Ammon's horn (tissue), 1 donor: ENCODE measurements at places on chromosomes 5 and 9.

GRCh38 chr5:78858364-78858763 lies 126.7 kb downstream of the ARSB start:
- no peak for DNase-seq

GRCh38 chr9:118532592-118532991 lies 828.4 kb downstream of the TLR4 start:
- no peak for DNase-seq

- no peak for DNase-seq
These were observed 15.9 kb upstream of the SEMA4D start for GRCh38 chr9:89513837-89514236.

DNA sequence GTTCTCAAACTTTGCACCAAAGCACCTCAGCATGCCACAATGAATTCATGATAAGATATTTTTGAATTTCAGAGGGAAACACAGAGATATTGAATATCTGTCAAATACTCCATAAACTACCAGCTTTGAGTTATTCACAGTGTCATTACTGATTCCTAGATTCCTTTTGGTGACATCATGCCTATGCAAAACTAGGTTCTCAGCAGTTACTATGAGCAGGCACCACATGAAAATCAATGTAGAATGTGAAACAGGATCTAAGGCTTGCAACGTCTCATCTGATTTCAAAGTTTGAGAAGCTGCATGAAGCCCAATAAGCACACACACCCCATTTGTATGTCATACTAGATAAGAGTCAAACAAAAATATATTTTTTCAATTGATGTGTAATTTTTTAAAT lies 426.5 kb downstream of the NR2F1-AS1 start:
- DNase-seq: no peak

DNA sequence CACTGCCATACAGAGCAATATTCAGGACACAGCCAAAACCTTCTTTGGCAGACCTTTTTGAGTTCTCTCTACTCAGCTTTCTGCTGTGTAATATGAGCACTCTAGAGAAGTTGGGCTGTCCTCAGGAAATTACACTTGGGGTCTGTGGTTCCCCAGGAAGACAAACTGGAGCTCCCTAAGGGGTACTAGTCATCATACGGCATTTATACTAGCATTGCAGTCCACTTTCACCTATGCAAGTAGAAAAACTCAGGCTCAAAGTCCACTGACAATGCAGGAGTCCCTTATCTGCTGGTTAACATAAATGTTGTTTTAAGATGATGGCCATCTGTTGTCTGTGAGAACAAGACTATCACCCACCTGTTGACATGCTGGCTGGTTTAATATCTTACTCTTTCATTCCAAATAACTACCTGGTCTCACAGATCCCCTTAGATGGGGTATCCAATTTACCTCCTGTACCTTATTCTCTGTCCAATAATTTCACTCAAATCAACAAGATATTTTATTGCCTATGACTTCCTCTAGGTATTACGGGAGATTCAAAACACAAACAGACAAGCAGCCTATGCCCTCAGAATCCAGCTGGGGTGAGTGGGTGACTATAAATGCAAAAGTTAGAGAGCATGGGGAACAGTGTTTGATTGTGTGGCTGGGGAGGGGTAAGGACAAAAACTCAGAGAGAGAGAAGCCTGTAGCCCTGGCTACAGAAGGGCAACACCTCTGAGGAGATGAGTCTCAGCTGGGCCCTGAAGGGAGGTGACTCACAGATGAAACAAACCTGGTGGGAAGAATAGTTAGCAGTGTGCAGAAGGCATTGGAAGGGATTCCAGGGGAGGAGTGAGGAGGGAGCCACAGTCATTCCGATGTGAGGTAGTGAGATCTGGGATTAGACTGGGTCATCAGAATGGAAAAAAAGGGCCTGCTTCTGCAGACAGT lies 10.2 kb downstream of the DOCK8 start:
- no peak for DNase-seq

GRCh38 chr5:159210846-159211245 lies 1.5 kb upstream of the RNF145 start:
- DNase-seq: no peak

- peak; percentile 23 for DNase-seq
These were observed 482.9 kb downstream of the TMEM38B start for GRCh38 chr9:106177216-106177615.

GRCh38 chr9:29751226-29751625 lies 2177.9 kb upstream of the C9orf72 start:
- no peak for DNase-seq

DNA sequence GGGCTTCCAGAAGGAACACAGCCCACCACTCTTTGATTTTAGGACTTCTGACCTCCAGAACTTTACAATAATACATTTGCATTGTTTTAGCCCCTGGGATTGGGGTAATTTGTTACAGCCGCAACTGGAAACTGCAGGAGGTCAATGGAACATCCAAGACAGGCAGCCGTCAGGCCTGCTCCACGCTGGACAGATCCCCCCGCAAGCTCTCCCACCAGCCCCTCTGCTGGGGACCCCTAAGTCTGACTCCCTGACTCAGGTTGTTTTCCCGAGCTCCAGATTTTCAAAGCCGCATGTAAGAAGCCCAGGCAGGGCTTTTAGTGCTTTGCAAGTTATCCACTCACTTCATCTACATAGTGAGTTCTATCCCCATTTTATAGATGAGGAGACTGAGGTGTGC lies 127.6 kb downstream of the PAX5 start:
- DNase-seq: no peak

- DNase-seq: no peak
These were observed at the start of gene FST for GRCh38 chr5:53480416-53481158. Gene FST, plus strand, starts transcription at chr5:53480629. Its CDS starts 163 bp downstream, at chr5:53480792.

- DNase-seq: no peak
These were observed 367.1 kb upstream of the PDE4D start for GRCh38 chr5:60260658-60261057.

DNA sequence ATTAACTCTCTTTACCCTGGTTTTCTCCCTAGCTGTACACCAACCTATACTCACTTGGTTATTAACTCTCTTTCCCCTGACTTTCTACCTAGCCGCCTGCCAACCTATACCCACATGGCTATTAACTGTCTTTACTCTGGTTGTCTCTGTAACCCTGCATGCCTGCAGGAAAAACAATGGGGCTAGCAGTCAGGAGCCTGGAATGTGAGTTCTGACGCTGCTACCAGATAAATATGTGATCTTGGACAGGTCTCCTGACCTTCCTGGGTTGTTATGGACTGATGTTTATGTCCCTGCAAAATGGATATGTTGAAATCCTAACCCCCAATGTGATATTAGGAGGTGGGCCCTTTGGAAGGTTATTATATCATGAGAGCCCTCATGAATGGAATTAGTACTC lies 119.2 kb downstream of the SMARCA2 start:
- no peak for DNase-seq

DNA sequence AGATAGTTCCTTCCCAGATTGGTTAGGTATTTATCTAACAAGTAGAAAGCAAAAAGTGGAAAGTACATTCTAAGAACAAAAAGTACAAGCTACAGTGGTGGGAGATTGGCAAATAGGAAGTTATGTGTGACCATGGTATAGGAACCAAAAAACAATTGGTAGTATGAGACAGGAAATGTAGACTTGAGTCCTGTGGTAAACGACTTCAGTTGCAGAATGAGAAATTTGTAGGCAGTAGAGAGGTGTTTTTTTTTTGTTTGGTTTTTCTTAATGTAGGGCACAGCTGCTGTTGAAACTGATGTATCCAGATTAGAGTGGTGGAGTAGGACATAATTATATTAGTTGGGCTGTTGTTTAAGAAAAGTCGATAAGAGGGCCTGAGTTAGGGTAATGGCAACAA lies 72.0 kb downstream of the CCNH start:
- DNase-seq: peak; percentile 7

DNA sequence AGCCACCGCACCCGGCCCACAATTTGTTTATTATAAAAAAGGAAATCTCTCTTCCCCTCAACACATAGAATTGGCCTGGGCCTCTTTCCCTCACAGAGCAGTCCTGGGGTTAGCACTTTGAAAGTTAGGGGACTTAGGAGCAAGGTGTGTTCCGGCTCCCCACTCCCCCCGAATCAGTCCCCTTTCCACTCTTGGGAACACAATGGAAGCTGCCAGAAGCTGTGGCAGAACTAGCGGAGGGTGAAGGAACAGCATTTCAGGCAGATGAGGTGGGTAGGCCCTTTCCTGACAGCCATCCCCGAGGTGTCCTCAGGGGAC lies 16.4 kb upstream of the C5orf47 start:
- DNase-seq: no peak

- DNase-seq: peak; percentile 36
These were observed 39.7 kb downstream of the ACTL7B start for GRCh38 chr9:108816037-108816436.

DNA sequence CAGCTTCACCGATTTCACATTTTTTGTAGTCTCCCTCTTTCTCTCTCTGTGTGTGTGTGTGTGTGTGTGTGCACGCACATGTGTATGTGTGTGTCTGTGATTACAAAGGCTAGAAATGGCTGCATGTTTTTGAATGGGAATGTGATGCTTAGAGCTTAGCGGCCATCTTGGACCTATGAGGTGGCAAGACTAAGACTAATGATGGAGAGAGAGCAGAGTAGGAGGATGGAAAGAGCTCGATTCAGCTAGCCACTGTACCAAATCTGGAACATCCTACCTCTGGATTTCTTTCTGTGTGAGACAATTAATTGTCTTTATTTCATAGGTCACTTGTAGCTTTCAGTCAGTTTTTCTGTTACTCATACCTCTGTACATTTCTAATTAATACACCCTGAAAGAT lies 205.1 kb downstream of the PCSK1 start:
- DNase-seq: no peak
